ENCODE measurements at places on chromosomes 12 and 14.

GRCh38 chr12:41944216-41944615 lies 200.5 kb downstream of the GXYLT1 start:
- peak; percentile 28 for DNase-seq

GRCh38 chr12:54364413-54364812 lies at the start of gene GPR84:
Gene GPR84 (minus strand): TSS chr12:54364486. CDS start chr12:54363851, 635 bp downstream.
- DNase-seq, result no peak

- DNase-seq, result no peak
These were observed 98.8 kb downstream of the FRMD6 start for GRCh38 chr14:51750542-51750941.

GRCh38 chr12:31507966-31508365 lies 83.0 kb downstream of the DENND5B start:
- no peak for DNase-seq

DNA sequence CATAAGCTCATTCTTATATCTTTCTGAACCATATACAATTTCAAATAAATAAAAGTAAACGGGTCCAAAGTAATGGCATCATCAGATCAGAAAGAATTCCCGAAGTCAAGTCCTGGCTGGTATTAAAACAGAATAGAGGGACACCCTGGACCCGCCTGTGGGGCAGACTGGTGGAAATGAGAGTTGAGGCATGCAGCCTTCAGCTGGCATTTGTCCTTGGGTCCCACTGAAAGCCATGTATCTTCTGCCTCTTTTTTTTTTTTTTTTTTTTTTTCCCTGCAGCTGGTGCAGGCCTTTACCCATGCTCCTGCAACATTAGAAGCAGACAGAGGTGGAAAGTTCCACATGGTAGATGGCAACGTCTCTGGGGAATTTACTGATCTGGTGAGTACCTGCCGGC lies 9.9 kb downstream of the AHSA1 start:
- no peak for DNase-seq

- no peak for DNase-seq
These were observed 157.6 kb upstream of the TMTC2 start for GRCh38 chr12:82529101-82529500.

DNA sequence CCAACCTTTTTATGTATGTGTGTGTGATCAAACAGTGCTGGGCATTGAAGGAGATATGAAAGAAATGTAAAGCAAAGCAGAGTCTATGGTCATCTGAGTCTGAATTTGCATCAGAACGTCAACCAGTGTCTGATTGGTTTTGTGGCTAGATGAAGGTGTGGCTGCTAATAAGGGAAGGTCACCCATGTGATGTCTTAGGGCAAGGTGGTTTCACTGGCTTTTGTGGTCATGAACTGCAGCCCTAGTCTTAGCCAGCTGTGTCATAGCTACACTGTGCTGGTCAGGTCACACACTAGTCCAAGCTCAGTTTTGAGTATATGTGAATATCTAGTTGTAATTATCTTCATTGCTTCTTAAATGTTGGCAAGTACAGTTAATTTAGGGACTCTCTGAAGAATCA lies 105.8 kb downstream of the TGFB3 start:
- DNase-seq, result no peak

DNA sequence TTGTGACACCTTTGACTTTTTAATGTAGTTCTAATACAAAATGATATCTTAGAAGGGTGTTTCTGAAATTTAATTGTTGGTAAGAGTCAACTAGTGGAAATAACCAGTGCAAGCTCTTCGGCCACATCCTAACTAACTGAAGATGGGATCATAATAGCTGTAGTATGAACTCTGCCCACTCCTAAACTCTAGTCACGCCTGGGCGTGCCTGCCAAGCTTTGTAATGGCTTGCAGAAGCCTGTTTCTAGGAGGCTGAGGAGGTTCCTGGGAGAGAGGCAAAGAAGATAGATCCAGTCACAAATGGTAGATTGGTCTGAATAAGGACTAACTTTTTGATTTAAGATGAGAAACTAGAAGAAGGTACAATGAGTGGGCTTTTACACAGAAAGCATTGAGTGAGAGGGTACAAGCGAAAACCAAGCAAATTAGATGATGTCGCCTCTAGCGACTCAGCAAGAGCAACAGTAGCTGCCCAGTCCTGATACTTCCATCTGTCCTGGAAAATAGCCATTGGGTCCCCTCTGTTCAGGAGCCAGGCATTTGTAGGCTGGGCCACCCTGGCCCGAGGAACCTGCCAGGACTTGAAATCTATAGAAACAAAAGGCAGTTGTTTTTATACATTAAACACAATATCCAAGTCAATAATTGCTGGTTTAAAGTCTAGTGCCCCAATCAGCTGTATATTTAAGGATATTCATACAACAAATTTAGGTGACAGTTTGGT lies 148.8 kb downstream of the SLC38A4 start:
- no peak for DNase-seq

DNA sequence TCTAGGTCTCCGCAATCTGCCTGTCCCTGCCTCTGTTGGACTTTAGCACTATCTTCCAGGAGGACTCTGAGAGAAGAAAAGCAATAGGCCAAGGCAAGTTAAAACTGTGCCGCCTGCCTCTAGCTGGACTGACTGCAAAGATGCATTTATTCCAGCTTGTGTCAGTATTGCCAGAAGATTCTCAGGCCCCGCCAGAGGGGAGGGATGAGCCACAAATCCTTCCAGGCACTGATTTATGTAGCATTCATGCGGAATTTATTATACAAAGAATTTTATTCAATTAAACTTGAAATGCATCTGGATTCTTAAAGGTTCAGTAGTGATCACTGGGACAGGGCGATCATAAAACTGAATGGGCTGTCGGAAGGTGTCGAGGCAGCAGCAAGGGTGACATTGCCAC lies 19.8 kb downstream of the MMAB start:
- no peak for DNase-seq

DNA sequence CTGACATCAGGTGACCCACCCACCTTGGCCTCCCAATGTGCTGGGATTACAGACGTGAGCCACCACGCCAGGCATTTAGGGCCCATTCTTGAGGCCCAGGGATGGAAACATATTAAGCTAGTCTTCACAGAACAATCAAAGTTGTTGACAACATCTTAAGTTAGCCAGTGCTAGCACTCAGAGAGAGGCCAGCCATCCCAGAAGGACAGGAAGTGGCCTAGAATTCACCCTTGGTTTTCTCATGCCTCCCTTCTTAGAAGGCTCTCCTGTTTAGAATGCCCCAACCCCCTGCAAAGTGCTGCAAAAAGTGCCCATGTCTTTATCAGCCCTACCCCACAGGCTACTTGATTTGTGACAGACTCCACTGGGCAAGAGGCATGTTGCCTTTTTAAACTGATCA lies 12.1 kb upstream of the OR6J1 start:
- DNase-seq, result no peak

DNA sequence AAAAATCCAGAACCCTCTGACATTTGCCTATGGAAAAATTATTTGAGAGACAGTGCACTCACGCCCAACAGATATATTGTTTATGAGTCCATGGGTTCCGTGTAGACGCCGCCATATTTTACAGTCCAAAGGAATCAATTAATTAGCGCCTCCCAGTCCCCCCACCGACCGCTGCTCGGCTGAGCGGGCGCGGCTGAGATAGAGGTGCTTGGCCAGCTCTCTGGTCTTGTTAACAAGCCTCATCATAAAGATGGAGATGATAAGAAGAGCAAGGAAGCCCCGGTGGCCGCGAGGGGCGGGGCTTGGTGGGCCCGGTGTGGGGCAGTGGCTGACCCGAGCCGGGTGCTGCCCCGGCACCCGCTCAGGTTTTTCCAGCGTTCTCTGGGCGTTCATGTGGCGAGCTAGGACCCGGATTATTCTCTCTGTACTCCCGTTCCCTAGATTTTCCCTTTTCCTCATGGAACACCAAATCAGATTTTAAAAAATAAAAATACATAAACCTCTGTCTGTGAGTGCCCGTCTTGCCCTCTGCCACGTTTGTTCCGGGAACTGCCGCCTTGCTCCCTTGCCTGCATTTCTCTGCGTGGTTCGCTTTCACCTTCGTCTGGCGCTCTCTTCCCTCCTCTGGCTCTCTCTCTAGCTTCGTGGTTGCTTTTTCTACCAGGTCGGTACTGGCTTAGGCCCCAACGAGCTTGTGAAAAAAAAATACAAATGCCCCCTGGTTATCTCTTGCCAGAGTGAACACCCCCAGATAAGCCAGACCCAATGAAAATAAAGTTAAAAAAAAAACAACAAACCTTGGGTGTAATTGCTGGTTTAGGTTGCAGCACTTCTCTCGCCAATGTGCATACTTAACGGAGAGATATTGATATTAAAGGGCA lies 9.0 kb downstream of the HOXC12 start:
- no peak for DNase-seq

DNA sequence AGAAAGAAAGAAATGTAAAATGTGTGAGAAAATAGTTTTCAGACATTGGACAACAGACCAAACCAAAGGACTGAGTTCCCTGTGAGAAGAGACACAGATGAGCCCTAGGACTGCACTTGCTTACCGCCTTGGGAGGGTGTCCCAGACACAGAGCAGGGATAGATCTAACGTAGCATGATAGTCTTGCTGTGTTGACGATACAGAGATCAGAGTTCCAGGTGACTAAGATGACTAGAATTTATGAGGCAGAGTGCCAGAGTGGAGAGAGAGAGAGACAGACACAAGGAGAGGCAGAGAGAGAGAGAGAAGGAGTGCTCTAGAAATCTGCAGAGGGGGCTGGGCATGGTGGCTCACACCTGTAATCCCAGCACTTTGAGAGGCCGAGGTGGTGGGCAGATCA lies 148.2 kb upstream of the LMNTD1 start:
- no peak for DNase-seq

- no peak for DNase-seq
These were observed 58.5 kb upstream of the METAP2 start for GRCh38 chr12:95415451-95415850.

GRCh38 chr14:96256407-96256806 lies 397 bp downstream of the BDKRB1 start:
- no peak for DNase-seq

GRCh38 chr12:33825442-33825841 lies 196.9 kb upstream of the ALG10 start:
- no peak for DNase-seq

GRCh38 chr12:129670256-129670920 lies 233.4 kb downstream of the TMEM132D start:
- DNase-seq, result no peak

GRCh38 chr12:104681012-104681690 lies 224.4 kb downstream of the CHST11 start:
- no peak for DNase-seq

GRCh38 chr12:93050026-93050747 lies 121.1 kb upstream of the EEA1 start:
- no peak for DNase-seq

DNA sequence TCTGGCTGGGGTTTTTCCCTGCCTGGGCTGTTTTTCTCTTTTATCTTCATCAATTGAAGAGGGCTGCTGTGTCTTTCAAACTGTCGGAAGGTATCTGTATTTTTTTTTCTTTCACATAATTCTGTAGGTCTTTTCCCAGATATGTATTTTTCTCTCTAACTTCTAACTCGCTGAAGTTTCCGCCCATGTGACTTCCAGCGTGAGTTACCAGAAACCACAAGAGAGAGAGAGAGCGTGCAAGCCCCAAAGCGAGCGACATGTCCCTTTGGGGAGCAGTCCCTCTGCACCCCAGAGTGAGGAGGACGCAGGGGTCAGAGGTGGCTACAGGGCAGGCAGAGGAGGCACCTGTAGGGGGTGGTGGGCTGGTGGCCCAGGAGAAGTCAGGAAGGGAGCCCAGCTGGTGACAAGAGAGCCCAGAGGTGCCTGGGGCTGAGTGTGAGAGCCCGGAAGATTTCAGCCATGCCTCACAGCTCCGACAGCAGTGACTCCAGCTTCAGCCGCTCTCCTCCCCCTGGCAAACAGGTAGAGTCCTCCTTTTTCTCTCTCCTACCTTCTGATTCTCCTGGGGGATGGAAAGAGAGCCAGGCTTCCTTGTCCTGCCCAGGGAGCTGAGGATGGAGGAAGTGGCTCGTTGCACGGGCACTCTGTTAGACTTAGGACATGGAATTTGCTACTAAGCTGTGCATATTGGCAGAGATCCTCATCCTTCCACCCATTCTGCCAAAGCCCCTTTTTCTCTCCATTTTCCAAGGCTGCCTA lies at the start of gene BATF:
Gene BATF, plus strand, starts transcription at position 246 of the 759 bp plus-strand sequence. Its CDS starts 214 bp downstream, at position 460.
- DNase-seq, result no peak

DNA sequence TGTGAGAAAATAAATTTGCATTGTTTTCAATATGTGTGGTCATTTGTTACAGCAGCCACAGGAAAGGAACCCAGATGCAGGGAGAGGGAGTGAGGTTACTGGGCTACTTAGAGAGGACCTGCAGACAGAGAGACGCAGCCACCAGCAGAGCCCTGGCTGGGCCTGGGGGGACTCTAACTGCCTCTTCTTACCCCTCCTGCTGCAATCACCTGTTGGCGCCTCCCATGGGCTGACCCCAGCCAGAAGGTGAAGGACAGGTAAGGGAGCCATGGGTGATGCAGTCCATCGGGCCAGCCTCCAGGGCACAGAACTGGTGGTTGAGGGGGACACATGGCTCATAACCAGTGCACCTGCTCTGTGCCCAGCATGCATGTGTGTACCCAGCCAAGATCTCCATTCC lies 15.8 kb upstream of the RBM19 start:
- DNase-seq, result no peak

DNA sequence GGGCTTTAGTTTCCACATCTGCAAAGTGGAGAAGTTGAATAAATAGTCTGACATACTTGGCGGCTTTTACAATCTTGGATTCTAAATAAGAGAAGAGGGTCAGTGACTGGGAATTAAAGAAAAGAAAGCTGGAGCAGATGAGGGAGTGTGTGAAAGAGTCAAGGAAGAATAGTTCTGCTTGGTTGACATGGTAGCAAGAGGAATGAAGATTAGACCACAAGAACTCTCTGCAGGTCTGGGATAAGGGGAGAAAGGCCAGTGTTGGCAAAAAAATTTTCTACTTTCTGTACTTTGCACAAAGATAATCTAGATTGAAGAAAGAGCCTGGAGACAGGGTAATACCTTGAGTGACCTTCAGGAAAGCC lies 5.9 kb downstream of the ITGB7 start:
- no peak for DNase-seq

- no peak for DNase-seq
These were observed 33.2 kb upstream of the CD69 start for GRCh38 chr12:9793779-9794395.

DNA sequence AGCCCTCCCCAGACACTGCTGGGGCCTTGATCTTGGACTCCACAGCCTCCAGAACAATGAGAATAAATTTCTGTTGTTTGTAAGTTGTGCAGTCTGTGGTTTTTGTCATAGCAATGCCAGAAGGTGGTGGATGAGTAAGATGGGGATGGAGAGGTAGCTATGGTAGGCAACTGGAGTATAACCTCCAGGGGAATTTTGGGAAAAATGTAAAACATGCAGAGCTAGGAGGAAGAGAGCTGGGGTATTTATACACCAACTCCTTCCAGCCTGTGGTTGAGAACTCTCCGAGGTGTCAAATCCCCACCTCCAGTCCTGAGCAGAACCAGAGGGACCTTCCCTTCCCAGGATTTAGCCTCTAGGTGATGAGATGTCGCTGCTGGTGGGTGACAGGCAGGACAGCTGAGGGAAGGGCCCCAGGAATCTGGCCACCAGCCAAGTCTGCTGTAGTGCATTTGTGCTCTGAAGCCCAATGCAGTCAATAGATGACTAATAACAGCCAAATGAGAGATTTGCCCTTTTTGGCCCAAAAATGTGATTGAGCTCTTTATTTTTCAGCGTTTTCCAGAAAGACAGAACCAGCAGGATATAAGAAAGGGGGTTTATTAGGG lies 19.1 kb upstream of the CEP170B start:
- DNase-seq, result no peak

- DNase-seq, result no peak
These were observed 76.1 kb downstream of the MYF5 start for GRCh38 chr12:80792861-80793260.

Measured in AG04449 (cell line).